CD4-positive, alpha-beta T cell treated with Interferon alpha-2 for 1 hour (primary cell): ENCODE measurements at places on chromosomes 4 and X.
A peak's percentile ranks its signal among the peaks of the same experiment; 100 is the strongest.

DNA sequence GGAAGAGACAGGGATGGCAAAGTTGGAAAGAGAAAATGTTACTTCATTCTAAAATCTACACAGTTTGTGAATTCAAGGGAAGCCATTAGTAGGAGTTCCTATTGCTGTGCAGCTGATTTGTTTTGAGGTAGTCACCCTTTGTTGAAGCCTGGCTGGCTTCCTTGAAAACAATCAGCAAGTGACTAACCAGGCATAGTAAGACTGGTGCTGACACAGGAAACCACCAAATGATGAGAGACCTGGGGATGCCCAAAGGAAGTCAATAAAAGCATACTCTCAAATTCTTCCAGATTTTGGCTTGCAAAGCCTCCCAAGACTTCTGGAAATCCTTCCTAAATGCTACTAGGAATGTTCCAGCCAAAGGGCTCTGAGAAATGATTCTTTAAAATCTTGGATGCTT is 23.9 kb upstream of the PRDM8 start:
- DNase-seq: peak; percentile 80

DNA sequence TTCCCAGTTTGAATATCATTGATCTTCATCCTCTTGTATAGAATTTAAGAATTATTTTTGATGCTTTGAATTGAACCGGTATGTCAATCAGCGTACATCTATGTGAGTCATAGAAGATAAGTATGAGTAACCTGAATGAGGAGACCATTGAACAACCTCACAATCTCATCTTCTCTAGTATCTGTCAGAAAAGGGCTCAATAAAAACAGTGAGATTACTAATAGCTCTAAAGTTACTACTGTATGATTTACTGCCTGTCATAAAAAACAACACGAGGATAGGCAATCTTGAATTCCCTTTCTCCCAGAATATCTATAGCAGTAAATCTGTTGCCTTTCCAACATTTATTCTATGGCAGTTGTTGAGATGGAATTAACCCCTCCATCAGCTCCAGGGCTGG is 36.1 kb downstream of the PHOX2B start:
- DNase-seq: no peak

DNA sequence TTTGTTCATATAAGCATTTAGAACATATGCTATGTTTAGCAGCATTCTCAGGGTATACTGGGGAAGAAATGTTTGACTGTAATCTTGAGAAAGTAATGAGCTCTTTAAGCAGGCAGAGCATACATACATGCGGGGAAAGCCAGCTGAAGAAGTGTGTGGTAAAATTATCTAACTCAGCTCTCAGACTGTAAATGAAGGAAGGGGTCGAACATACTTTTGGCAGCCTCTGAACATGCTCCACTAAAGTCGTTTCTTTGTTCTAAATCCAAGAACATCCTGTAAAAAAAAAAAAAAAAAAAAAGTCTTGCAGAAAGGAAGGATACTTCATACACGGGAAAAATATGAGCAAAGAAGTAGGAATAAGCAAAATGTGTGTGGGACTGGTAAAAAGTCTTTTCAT is 224.8 kb downstream of the GRID2 start:
- DNase-seq: no peak

- DNase-seq: no peak
Observed at GRCh38 chr4:167274351-167274750, 40.1 kb upstream of the SPOCK3 start.

- no peak for DNase-seq
Observed at GRCh38 chr4:112473985-112474384, 42.0 kb downstream of the NEUROG2 start.

DNA sequence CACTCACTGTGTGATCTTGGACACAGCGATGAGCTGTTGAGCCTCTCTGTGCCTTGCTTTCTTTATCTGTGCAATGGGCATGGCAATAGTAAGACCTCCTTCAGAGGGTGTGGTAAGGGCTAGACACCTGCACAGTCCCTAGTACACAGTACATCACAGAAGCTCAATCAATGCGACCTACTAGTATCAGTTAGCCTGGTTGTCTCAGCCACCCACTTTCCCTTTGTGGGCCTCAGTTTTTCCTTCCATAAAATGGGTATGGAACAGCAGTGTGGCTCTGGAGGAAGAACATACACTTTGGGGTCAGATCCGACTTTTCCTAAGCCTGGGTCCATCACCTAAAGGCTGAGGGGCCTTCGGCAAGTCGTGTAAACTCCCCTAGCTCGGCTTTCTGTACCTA is 3.5 kb upstream of the HTRA3 start:
- DNase-seq: no peak
